ENCODE measurements at places on chromosomes 2 and 18. TPM values are rescaled to one million over a fixed set of nuclear protein-coding genes. Genes with fewer than 3 reads are reported as not detected.

Gene DCDC2C
- not detected for total RNA-seq

Gene LIMS3
- not detected for total RNA-seq

Gene LRRC30
- total RNA-seq, result not detected

Gene NCKAP1
- total RNA-seq, result 96.0 TPM

Gene ECEL1
- total RNA-seq, result 0.37 TPM

Gene CYP27C1
- 3.2 TPM for total RNA-seq

Gene CSRNP3
- total RNA-seq, result 0.01 TPM

Gene ATG9A
- 47.5 TPM for total RNA-seq

Gene HOXD9
- 1.3 TPM for total RNA-seq

Gene LHCGR
- not detected for total RNA-seq

Gene KCNG2
- 0.07 TPM for total RNA-seq

Gene ATP6V1B1
- total RNA-seq, result 3.6 TPM

Gene OSBPL1A
- 15.4 TPM for total RNA-seq

Gene KCNJ3
- total RNA-seq, result not detected

Gene PLCL1
- not detected for total RNA-seq

Gene KCTD1
- total RNA-seq, result 40.0 TPM

Gene RNF103
- 54.4 TPM for total RNA-seq

Gene DTNA
- 0.31 TPM for total RNA-seq

Gene AGXT
- total RNA-seq, result not detected

Gene FBLN7
- 0.44 TPM for total RNA-seq

Gene TMSB10
- total RNA-seq, result 9,791 TPM

Gene SERPINB5
- total RNA-seq, result 0.13 TPM

Gene ARHGEF4
- total RNA-seq, result 9.3 TPM

Gene NEB
- total RNA-seq, result 0.36 TPM

Gene CRYBA2
- total RNA-seq, result not detected

Gene QPCT
- total RNA-seq, result 21.3 TPM
